NAMALWA (cell line): ENCODE measurements at places on chromosomes 2 and 18.

DNA sequence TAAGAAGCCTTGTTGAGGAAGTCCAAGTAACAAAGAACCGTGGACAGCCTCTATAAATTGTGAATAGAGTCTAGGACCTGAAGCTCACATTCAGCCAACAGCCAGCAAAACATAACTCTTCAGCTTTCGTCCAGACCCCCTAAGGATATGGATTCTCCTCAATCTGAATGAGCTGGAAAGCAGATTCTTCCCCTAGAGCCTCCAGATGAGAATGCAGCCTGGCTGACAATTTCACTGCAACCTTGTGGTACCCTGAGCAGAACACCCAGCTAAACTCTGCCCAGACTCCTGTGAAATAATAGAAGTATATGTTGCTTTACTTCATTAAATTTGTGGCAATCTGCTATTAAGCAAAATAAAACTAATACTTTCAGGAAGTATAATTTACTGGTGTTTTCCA is 483.5 kb upstream of the SLC8A1 start:
- no peak for DNase-seq

GRCh38 chr2:235770909-235771820 is 277.3 kb downstream of the AGAP1 start:
- no peak for DNase-seq

DNA sequence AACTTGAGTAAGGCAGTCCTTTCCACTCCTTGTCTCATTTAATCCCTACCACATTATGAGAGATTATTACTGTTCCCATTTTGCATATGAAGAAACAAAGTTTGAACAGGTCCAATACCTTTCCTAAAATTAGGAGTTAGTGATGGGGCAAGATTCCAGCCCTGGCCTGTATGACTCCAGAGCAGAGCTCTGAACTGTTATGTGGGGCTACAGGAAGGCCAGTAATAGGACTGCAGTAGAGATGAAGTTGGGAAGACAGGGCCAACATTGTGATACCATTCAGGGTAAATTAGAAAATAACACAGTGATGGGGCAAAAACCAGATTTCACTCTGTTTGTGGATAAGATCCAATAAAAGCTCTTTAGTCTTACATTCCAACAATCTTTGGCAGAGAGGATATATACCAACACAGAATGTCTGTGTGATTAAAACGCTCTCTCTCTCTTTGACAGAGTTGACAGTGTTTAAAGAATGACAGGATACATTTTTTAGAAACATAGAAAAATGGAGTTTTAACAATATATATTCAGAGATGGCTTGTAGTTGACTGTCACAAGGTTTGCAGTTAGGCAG is 22.7 kb downstream of the KATNAL2 start:
- no peak for DNase-seq

DNA sequence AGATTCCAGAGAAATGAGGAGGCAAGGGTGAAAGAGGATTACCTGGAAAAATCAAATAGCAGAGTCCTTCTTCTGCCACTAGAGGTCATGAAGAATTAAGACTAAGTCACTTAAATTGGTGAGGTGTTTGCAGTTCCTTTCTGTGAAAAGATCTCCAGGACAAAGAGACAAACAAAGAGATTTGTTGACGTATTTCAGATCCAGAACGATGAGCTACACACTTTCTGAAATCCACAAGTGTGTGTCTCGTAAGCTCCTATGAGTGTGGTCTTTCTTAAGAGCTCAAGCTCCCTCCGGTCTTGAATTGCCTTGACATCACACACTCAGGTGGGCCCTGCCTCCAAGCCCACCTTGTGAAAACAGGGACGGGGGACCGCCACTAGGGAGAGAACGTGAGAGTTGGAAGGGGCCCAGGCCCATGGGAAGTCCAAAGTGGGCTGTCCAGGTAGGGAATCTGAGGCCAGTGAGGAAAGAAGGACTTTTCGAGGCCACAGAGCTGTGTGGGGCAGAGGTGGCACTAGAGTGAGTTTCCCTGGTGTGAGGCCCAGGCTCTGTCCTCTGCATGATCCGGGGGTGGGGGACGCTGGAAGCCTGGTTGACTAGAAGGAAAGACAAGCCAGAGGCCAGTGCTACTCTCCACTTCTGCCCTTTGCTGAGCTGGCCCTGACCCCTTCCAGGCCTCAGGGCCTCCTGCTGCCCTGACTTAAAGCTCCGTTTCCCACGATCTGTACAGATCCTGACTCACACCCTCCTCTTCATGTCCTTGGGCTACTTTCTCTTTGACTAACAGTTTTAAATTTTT is 168.1 kb upstream of the NCK2 start:
- peak; percentile 27 for DNase-seq

DNA sequence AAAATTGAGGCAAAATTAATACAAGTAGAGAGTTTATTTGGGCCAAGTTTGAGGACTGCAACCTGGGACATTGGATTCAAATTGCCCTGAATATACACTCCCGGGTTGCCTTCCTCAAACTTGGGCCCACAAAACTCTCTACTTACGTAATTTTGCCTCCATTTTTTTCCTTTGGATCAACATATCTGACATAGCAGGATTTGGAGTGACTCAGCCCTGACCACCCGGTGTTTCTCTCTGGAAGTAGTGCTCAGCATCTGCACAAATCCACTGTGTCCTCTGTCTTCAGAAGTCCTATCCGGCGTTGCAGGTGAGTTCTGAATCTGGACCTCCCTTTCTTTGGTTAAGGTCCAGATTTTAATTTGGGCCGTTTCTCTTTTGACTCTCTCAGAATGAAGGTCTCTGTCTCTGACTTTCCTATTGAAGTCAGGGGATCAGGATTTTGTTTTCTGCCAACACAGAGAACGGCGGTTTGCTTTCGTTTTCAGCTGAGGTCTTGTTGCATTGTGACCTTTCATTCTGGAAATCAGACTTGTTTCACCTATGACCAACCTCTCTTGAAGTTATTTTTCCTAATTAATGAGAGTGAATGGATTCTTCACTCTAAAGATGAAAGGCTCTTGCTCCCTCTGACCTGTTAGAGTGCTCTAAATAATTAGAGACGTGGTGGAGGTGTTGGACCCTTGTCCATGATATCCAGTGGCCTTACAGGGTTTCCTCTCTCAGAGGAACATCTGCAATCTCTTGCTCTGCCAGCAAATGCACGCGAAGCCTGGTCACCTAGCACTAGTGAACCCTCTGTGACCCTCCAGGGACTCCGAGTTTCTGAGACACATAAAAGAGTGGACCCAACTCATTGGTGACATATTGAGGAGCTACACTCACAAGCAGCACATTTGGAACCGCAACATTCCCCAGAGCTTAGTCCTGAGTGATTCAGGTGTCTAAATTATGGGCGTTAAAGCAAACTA is 13.6 kb downstream of the TCF23 start:
- no peak for DNase-seq

DNA sequence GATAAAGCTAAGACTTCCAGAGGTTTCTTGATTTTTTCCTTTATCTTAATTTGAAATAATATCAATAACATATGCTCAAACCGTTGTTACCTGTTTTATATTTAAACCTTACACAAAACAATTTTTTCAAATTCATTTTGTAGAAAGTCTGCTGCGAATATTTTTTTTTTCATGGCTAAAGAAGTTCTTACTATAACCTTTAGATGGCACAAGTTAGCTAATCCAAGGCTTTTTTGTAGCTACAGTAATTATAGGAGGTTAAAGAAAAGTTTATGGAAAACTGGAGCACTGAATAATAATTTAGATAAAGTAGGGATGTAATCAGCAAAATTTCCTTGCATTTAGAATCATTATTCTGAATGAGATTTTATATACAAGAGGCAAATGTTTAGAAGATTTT is 78.0 kb upstream of the PNPT1 start:
- DNase-seq = peak; percentile 44

GRCh38 chr2:137231628-137232027 is 466.3 kb downstream of the THSD7B start:
- DNase-seq = no peak

GRCh38 chr2:190722061-190722759 is 73.3 kb downstream of the NAB1 start:
- no peak for DNase-seq

- no peak for DNase-seq
Observed at GRCh38 chr2:168355121-168355520, 101.0 kb upstream of the CERS6 start.
